ENCODE measurements at places on chromosomes 1 and 21.

- DNase-seq = no peak
These were observed 35.1 kb upstream of the EYA3 start for GRCh38 chr1:28123461-28123961.

- DNase-seq = no peak
These were observed 13.4 kb downstream of the OSCP1 start for GRCh38 chr1:36436821-36437220.

DNA sequence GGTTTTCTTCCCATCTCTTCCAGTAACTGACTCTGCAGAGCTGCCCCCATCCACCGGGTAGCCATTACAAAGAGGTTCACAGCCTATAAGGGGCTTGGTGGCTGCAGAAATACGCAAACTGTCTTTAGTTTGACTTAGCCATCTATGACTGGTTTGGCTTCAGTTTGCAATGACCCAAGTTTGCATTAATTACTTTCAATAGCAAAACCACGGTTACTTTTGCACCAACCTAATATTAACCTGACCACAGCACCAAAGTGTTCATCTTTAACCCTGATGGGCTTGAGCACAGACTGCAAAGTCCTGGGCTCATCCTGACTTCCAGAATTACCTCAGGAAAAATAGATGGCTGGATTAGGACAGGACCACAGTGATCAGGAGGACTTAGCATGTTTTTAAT, 2.2 kb upstream of the HAO2 start:
- no peak for DNase-seq

GRCh38 chr1:201964261-201964660, 9.0 kb downstream of the TIMM17A start:
- DNase-seq = no peak

- peak; percentile 86 for DNase-seq
These were observed 484 bp upstream of the RHOC start for GRCh38 chr1:112707221-112708001.

DNA sequence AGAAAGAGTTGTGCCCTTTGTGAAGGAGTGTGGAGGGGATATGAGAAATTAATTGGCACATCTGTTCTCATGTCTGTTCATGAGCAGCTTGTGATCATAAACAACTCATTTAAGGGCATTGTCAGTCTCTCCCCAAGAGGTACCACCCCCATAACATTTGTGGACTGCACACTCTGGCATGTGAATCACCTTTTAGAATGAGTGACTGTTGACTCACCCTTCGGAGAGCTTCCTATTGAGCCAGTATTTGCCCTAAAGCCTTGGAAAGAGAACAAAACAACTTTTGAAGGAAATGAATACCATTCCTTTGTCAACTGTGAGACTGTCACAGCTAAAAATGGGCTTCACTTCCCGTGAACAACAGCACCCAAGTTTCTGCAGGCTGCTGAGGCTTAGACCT, 27.5 kb upstream of the MYSM1 start:
- no peak for DNase-seq

- DNase-seq = no peak
These were observed 367.3 kb downstream of the SMYD3 start for GRCh38 chr1:246139745-246140182.

GRCh38 chr1:155061381-155062150, 2.0 kb upstream of the EFNA4 start:
- peak; percentile 88 for DNase-seq

GRCh38 chr1:87196110-87196827, 132.4 kb upstream of the LMO4 start:
- DNase-seq = no peak

- DNase-seq = peak; percentile 48
These were observed 22.7 kb downstream of the LRRC8D start for GRCh38 chr1:89843273-89844130.

- DNase-seq = no peak
These were observed 50.2 kb upstream of the SSBP3 start for GRCh38 chr1:54456361-54456760.

GRCh38 chr21:43913928-43914327, 48.9 kb downstream of the AGPAT3 start:
- no peak for DNase-seq

DNA sequence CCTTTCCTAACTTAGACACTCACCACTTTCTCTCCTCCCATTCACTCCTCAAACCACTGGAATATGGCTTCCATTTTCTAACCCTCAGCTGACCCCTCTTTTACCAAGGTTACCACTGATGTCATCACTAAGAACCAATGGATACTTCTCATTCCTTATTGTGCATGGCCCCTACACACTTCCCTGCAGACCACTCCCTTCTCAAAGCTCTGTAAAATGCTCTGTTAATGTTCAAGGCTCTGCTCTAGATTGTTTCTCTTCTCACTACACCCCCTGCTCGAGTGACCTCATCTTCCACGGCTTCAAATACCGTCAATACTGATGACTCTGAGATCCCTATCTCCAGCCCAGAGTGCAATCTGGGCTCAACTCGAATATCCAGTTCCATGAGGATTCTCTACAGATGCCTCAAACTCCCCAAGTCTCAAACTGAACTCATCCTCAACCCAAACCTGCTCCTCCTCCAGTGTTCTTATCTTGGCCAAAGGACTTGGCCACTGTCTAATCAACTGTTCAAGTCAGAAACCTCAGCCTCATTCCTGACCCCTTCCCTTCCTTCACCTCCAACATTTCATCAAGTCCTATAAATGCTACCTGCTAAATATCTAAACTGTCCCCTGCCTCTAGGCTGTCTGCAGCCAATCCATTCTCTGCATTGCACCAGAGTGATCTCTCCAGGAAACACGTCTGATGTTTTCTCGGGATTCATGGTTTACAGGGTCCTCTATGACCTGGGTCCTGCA, 41.3 kb upstream of the BMP8B start:
- DNase-seq = no peak

DNA sequence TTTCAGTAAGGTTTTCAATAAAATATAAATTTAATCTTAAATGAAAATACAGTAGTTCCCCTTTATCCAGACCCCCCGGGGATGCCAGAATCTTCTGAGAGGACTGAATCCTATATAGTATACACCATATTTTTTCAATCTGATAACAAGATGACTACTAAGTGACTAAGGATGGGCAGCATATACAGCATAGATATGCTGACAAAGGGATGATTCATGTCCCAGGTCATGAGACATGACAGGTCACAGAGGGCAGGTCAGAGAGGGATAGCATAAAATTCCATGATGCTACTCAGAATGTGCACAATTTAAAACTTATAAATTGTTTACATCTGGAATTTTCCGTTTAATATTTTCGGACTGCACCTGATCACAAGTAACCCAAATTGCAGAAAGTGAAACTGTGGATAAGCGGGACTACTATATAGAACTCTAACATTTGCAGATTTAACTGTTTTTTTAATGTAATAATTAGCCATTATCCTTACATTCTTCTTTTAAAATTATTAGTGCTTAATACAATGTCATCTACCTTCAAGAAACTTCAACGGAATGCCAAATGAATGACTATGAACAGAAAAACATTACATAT, 48.8 kb downstream of the LRRC40 start:
- DNase-seq = no peak

- no peak for DNase-seq
These were observed 853 bp upstream of the ATP1A1 start for GRCh38 chr1:116372191-116372590.

DNA sequence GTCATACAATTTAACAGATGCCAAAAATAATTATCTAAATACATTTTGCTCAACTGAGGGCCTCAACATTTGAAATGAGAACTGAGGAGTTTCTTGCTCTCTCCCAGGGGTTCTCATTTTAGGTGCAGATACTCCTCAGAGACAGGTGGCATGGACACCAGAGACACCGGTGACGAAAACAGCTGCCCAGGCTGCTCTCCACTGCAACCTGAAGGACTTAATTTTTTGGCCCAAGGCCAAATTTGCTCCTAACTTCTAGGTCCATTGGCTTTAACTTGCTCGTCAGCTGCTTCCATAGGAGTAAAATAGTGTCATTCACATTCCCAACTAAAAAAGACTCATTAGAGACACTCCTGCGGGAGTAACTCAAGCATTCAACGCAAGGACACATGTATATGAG, 87.0 kb downstream of the NRIP1 start:
- no peak for DNase-seq

GRCh38 chr1:67190942-67191341, 24.7 kb downstream of the IL23R start:
- DNase-seq = no peak

DNA sequence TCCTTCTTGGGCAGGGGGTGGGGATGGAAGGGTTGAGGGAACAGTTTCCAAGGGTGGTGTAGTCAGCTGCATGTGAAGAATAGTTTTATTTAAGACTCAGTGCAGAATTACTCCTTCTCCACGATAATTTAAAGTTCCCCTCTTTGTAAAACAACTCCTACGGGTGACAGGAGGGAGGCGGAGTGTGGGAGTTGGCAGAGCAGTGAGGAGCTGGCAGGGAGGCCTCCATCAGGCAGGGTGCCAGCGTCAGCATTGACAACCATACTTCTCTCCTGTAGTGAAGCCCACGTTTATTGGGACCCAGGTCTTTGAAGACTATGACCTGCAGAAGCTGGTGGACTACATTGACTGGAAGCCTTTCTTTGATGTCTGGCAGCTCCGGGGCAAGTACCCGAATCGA, 93.8 kb downstream of the MTR start:
- no peak for DNase-seq

- DNase-seq = no peak
These were observed 12.3 kb upstream of the RASSF5 start for GRCh38 chr1:206495011-206495461.

- DNase-seq = no peak
These were observed 306.3 kb upstream of the DUSP10 start for GRCh38 chr1:222048094-222048595.

- DNase-seq = no peak
These were observed 93.3 kb upstream of the ZNHIT6 start for GRCh38 chr1:85801520-85801919.

DNA sequence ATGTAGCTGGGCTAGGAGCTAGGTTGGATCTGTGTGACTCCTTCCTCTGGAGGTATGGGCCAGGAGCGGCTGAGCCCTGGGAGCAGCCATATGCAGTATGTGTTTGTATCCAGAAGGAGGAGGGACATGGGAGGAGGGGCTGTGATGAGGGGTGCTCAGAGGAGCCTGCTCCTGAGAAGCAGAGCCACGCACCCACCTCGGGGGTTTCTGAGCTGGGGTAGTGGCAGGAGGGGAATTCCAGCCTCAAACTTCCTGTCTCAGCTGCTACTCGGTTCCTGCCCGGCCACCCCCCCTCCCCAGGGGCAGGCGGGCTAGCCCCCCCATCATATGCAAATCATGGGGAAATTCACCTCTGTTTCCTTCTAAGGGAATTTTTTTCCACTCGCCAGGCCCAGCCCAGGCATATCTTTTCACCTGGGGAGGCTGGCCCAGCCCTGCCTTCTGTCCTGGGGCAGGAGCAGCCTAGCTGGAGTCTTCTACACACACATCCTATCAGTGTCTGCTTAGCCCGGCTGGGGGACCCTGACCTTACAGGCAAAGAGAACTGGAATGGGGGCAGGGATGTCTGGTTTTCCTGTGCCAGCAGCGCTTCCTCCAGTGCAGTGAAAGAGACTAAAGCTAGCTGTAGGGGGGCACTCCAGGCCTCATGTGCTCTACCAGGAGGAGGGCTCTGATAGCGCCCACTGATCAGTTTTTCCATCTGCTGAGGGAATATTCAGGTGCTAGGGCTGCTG, 3.0 kb downstream of the ZC3H12A start:
- DNase-seq = no peak

DNA sequence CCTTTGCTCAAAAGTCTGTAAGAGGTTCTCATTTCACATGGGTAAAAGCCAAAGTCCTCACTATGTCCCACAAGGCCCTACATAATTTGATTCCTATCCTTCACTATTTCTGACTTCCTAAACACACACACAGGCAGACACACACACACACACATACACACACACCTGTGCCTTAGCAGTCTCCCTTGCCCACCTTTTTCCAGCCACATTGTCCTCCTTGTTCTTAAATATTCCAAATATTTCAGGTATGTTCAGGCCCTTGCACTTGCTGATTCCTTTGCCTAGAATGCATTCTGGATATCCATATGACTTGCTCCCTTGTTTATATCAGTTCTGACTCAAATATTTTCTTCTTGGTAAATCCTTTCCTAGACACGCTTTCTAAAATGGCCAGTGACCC, 54.6 kb downstream of the NTNG1 start:
- no peak for DNase-seq

DNA sequence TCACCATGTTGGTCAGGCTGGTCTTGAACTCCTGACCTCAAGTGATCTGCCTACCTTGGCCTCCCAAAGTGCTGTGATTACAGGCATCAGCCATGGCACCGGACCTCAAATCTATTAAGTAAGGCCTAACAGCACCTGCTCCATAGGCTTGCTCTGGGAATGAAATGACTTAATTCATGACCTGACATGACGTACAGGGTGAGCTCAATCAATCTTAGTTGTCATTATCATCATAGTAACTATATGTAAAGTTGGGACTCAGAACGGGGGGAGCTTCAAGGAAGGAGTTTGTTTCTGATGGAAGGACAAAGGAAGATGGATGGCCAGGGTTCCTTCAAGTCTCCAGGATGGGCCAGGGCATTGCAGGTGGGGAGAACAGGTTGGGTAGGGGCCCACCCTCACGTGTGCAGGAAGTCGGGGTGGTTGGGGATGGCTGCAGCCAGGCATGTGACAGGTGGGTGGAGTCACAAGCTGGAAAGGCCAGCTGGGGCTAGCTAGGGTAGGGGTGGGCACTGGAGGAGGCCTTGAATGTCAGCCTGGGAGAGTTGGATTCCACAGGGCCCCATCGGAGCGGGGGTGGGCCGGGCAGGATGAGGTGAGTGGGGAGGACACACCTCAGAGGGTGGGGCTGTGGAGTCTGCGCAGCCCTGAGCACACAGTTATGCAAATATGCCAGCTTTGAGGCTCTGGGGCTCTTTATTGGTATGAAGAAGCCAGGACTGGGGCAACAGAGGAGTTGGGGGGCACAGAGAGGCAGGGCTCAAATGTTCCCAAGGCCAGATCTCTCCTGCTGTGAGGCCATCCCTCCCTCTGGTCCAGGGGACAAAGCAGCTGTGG, 9.6 kb downstream of the TRIM62 start:
- no peak for DNase-seq

DNA sequence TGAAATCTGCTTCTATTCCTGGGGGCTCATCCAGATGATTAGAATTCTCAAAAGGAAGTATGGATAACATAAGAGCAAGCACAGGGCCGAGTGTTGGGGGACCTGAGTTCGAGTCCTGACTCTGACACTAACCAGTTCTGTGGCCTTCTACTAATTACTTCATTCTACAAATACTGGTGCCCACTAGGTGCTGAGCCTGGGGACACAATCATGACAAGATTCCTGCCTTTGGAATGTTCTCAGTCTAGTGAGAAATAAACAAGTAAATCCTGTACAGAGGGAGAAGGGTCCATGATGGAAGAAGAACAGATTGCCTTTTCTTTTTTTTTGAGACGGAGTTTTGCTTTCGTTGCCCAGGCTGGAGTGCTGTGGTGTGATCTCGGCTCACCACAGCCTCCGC, 2.2 kb upstream of the NUAK2 start:
- DNase-seq = no peak

- no peak for DNase-seq
These were observed 443.4 kb upstream of the RGS18 start for GRCh38 chr1:191714845-191715244.

DNA sequence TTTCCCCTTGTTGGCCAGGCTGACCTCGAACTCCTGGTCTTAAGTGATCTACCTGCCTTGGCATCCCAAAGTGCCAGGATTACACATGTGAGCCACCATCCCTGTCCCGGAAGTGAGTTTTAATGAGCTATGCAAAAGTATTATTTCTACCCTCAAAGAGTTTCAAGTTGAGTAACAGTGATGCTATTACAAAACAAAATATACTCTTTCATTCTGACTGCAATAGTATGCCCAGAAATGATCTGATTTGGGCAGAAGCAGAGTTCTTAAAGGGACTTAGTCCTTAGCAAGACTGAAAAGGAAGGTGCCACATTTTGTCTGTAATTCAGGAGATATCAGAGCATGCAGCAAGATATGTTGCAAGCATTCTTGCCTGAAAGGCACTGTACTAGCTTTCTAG, 375.4 kb downstream of the NUF2 start:
- no peak for DNase-seq
